Astrocyte (in vitro differentiated cells and primary cell): ENCODE measurements at places on chromosomes 12 and 14. TPM values are rescaled to one million over a fixed set of nuclear protein-coding genes. Genes with fewer than 3 reads are reported as not detected.

The PRIMA1 gene
- total RNA-seq: not detected in 2 replicates

The GLT8D2 gene
- 11.1 and 12.2 TPM in 2 replicates for total RNA-seq

The MIP gene
- not detected in 2 replicates for total RNA-seq

The GPR135 gene
- total RNA-seq: 6.2 and 6.7 TPM in 2 replicates

The PHLDA1 gene
- total RNA-seq: 41.2 and 43.9 TPM in 2 replicates

The MYO1H gene
- total RNA-seq: not detected in 2 replicates

The OTX2 gene
- total RNA-seq: 2.3 and 8.2 TPM in 2 replicates

The BATF gene
- total RNA-seq: not detected in 2 replicates

The MYF6 gene
- total RNA-seq: not detected in 2 replicates

The ASCL4 gene
- not detected in 2 replicates for total RNA-seq

The TMEM260 gene
- 18.1 and 20.6 TPM in 2 replicates for total RNA-seq

The ARHGAP9 gene
- 2.5 and 3.1 TPM in 2 replicates for total RNA-seq

The STRAP gene
- total RNA-seq: 227 and 241 TPM in 2 replicates

The FBLN5 gene
- 12.5 and 14.9 TPM in 2 replicates for total RNA-seq

The LMO3 gene
- 0.98 and 0.99 TPM in 2 replicates for total RNA-seq

The PHETA1 gene
- total RNA-seq: 14.3 and 14.9 TPM in 2 replicates
